ENCODE measurements at places on chromosomes 7 and 10.

- no peak for DNase-seq
Observed at GRCh38 chr10:103986360-103986759, 19.4 kb downstream of the SLK start.

DNA sequence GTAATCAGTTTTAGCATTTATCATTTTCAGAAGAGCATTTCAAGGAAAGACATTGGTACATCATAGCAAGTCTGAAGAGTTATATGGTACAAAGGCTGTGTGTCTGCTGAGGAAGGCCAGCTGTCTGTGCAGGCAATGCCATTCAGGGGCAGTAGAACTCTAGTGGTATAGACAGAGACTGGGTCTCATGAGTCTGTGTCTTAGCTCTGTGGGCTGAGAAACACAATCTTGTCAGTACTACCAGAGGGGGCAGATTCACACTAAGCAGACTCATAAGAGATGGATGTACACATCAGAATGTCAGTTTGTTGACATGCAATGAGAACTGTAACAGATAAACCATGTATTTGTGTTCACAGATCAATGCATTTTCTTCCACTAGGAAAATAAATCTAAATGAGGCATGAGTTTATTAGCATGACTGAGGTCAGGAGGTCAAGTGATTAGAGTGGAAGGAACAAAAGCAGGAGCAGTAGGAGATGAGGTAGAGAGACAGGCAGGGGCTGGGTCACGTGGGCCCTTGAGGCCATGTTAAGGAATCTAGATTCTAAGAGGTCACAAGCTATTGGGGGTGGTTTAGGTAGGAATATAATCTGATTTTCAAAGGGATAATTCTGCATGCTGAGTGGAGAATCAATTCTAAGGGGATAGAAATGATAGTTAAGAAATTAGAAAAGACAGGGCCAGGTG is 7.5 kb upstream of the GGCT start:
- DNase-seq = no peak

DNA sequence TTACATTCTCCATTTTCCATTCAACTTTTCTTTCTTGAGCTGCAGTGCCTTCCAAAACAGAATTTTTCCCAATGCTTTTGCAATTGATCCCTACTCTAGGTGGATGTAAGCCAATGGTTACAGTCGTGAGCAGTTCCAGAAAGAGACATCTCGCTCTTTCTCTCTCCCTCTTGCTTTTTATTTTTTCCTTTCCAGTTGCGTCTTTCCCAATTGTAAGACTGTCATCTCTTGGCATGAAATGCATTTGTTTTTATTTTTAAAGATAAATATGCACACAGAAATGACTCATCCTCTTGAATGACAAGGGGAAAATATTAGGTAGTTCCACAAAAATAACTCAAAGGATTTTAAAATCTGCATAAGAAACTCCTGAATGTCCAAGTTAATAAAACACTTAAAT is 25.1 kb downstream of the GLI3 start:
- DNase-seq = no peak

GRCh38 chr10:103442031-103442461 is 10.1 kb downstream of the CALHM2 start:
- no peak for DNase-seq

GRCh38 chr7:150974468-150975391 is 3.4 kb downstream of the KCNH2 start:
- peak; percentile 70 for DNase-seq

GRCh38 chr10:27345455-27345920 is 104.9 kb upstream of the ACBD5 start:
- no peak for DNase-seq

DNA sequence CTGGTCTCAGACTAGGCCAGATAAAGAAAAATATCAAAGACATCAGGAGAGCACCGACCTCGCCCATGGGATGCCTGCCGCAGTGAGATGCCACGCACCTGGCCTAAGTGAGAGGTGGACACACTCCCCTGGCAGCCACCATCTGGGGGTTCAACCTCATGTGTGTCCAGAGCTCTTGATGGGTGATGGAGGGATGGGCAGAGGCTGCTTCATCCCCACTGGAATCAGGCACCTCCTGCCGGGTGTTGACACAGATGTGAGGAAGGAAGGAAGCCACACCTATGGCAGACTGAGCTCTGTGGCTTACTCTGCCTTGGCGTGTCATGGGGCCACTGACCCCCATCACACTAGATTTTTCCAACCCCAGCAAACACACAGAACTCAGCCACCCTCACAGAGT is 11.4 kb downstream of the ZNF488 start:
- no peak for DNase-seq

DNA sequence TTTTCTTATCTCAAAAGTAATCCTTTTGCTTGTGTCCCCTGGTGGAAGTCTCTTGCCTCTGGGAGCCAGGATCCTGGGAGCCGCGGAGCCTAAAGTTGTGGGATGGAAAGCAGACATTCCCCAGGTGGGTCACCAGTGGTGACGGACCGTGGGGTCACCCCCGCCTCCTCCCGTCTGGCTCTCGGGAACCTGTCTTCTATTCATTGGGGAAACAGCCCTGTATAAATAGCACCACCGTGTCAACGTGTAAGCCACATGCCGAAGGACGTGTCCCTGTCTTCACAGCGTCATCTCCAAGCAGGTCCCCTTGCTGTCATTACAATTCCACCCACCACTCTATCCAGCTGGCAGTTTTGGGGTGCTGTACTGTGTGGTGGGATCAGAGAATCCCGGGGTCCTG is 87.5 kb downstream of the ELFN1 start:
- DNase-seq = no peak
